ENCODE measurements at places on chromosomes 7 and 10.

DNA sequence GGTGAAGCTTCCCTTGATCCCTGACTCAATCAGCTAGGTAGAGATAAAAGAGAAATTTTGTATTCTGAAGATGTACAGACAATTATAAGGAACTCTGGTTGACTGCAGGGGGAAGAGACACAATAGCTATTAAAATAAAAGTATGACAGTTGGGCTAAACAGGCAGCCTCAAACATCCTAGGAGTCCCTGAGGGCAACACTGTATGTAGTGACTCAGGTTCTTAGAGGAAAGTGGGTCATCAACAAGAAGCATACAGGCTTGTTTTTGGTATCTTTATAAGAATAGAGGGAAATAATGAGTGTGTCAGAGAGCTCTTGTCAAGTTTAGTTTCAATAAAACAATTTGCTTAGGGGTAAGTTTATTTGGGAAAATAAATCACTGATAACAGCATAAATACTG, 150.3 kb downstream of the AUTS2 start:
- DNase-seq = no peak

DNA sequence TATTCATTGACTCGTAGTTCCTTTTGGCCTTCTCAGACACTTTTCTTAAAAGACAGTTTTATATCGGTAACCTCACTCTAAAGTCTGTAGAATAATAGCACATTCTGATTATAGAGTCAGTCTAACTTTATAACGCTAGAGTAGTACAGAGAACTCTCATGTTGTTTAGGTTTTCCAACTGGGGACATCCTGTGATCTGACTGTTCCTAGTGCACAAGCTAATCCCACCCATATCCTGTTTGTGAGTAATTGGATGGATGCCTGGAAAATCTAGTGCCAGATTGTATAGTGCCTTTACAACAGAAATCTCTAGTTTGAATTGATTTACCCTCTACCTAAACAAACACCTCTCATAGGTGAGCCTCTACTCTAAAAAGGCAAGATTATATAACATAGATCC, 107.4 kb downstream of the ZEB1 start:
- DNase-seq = no peak

GRCh38 chr10:34838366-34838900, 23.3 kb upstream of the PARD3 start:
- no peak for DNase-seq

GRCh38 chr10:131193923-131194322, 117.6 kb downstream of the TCERG1L start:
- DNase-seq = no peak

DNA sequence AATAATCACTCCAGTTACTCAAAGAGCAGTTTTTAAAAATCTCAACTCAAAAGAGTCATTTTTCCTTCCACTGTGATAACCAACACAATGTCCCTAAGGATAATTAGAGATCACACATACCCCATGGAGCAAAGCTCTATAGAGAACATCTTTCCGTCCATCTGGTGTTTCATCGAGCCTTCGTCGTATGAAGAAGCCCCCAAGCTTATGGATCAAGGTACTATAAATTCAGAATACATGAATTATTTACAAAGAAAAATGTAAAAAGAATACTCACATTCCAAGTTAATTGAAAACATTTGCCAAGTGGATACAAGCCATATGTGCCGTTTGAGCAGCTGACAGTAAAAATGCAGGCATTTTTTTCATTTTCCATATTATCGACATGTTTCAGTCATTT, 14.8 kb downstream of the GPAM start:
- no peak for DNase-seq

- DNase-seq = no peak
Measured at GRCh38 chr7:154541606-154542005, 461.3 kb downstream of the PAXIP1 start.

DNA sequence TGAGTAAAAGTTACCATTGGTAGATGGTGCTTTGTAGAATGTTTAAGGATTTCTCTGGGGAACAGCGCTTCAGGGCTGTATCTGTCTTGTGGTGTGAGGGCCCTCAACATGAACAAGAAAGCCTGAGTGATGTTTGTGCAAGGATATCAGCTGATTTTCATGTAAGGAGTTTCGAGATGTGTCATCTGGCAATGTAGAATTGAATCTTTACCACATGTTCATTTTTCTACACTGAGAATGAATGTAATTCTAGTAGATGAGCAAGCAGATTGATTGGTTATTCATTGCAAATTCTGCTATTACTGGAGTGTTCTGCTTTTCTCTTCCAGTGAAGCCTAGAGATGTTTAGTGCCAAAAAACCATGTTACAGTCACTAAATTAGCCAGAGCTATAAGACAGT, 87.7 kb downstream of the ST7 start:
- no peak for DNase-seq

- no peak for DNase-seq
Measured at GRCh38 chr10:72459301-72459700, 104.6 kb upstream of the DNAJB12 start.

- DNase-seq = no peak
Measured at GRCh38 chr10:92916433-92916832, 68.1 kb downstream of the EXOC6 start.

- no peak for DNase-seq
Measured at GRCh38 chr10:63501954-63502353, 19.2 kb upstream of the REEP3 start.

- DNase-seq = no peak
Measured at GRCh38 chr10:6167456-6167855, 35.3 kb upstream of the PFKFB3 start.

- DNase-seq = no peak
Measured at GRCh38 chr10:84991301-84991700, 662.9 kb downstream of the CCSER2 start.

- no peak for DNase-seq
Measured at GRCh38 chr10:86955501-86956194, 1.8 kb downstream of the MMRN2 start.

DNA sequence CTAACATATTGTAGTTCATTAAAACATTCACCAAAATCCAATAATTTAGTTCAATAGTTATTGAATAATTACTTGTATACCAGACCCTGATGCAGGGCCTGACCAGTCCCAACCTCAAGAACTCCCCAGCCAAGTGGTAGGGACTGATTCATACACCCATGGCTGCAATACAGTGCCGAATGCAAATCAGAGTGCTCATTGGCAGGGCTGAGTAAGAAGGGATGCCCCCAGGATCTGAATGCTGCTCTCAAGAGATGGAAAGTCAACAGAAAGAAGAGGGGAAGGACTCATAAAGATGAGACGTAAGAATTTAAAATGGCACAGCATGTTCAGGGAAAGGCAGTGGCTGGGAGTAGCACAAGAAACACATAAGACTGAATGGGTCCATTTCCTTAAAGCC, 29.9 kb downstream of the ZNF438 start:
- DNase-seq = no peak

GRCh38 chr7:99267481-99267840, 5.2 kb upstream of the MYH16 start:
- DNase-seq = no peak

DNA sequence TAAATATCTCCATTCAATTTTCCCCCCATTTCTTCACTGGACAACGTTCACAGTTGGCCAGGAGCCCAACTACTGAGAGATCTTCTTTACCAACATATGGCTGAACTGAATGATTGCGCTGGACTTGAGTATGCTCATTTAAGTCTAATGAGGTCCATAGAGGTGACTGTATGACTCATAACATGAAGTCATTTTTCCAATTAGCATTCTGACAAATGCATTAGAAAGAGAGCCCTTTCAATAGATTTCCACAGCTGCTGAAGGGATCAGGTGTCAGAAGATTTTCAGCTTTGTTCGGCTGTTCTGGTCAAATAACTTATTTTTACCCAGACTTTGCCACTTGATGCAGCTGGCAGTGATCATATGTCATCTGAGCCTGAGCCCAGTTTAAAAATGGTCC, 438.0 kb downstream of the ETV1 start:
- DNase-seq = no peak

GRCh38 chr10:30857803-30858202, 173.9 kb downstream of the ZNF438 start:
- no peak for DNase-seq

DNA sequence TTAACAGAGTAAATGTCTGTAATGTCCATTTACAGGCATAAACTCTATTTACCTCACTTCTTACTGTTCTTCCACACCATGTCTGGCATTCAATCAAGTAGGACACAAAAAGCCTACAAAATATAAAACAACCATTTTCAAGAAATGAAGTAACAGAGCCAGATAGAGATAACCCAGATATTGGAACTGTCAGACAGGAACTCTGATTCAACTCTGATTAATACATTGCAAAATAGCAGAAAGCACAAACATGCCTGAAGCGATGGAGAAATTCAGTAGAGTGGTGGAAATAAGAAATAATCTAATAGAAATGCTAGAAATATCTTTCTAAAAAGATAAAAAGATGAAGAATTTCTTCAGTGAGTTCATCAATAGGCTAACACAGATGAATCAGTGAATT, 964.4 kb downstream of the PCDH15 start:
- DNase-seq = no peak

DNA sequence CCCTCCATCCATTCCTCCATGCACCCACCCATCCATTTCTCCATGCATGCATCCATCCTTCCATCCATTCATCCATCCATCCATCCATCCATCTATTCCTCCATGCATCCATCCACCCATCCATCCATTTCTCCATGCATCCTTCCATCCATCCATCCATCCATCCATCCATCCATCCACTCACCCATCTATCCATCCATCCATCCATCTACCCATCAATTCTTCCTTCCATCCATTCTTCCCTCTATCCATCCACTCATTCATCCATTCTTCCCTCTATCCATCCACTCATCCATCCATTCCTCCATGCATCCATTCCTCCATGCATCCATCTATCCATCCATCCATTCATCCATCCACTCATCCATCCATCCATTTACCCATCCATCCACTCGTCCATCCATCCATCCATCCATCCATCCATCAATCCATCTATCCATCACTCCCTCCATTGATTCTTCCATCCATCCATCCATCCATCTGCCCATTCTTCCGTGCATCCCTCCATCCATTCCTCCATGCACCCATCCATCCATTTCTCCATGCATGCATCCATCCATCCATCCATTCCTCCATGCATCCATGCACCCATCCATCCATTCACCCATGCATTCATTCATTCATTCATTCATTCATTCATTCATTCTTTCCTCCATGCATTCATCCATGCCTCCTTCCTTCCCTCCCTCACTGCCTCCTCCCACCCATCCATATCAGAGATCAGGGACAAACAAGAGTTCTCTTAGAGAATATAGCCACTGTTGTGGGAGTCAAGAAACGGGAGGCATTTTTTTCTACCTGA, 22.2 kb downstream of the ELN start:
- no peak for DNase-seq

DNA sequence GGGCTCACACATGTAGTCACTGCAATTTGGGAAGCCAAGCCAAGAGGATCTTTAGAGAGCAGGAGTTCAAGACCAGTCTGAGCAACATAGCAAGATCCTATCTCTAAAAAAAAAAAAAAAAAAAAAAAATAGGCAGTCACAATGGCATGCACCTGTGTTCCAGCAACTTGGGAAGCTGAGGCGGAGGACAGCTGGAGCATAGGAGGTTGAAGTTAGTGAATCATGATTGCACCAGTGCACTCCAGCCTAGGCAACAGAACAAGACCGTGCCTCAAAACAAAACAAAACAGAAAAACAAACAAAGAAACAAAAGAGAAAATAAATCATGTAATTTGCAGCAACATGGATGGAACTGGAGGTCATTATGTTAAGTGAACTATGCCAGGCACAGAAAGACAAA, 33.6 kb upstream of the BICC1 start:
- DNase-seq = no peak

DNA sequence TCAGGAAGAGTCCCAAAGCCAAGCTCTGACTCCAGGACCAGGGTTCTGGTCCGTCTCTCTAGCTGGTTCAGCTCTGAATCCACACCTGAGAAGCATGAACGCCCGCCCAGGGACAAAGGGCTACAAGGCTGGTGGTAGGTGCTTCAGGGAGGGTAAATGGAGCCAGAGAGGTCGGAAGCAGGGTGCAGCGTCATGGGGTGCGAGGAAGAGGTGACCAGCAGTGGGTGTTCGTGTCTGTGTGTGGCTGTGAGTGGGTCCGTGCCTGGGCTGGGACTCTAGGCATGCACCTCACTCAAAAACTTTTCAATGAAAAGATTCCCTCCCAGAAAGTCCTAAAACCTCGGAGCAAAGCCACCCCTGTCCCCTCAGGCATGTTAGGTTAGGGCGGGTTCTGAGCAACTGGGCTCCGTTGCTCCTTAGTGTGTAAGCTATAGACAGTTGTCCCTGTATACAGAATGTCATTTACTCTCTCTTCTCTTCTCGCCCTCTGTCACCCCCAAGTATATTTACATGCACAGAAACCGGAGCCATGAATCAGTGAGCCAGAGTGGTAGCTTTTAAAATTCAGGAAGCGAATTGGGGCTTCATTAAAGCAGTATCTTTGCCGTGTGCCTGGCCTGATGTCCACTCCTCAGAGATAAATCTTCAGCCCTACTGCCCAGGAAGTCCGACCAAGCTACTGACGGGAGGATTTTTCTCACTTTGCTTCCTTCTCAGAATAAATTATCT, 12.3 kb upstream of the GATA3 start:
- no peak for DNase-seq

GRCh38 chr7:33933611-33934281, 28.4 kb downstream of the BMPER start:
- no peak for DNase-seq

DNA sequence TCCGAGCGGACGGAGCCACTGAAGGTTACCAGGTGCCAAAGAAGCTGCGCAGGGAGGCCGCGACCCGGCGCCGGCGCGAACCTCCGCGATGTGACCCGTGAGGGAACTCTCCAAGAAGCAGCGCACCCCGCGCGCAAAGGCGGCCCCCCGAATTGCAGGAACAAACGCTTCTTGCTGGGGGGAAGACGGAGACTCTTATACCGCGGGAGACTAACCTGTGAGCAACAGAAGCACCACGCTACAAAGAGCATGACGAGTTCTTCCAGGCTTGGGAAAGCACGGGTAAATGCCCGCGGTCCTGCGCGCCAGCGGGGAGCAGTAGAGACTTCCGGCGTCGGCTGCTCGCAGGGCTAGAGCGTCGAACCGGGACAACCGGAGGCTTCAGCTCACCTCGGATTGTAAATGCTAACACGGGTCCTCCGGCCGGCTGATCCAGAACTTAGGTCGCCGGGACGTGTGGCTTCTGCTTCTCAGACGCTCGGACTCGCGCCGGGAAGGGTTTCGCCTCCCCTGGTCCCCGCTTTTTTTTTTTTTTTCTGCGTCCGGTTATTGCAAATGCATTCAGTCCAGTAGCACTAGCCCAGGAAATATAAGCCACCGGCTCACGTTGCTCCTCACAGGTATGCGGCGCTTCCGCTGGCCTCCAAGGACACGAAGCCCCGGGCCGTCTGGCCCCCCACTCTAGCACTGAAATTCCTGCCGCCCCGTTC, at the start of gene COA1:
Gene COA1 (minus strand): TSS at position 310 of the 710 bp plus-strand sequence. CDS start 80,909 bp downstream, outside the sequence.
- peak; percentile 50 for DNase-seq

GRCh38 chr10:14365266-14365665, 34.5 kb upstream of the FRMD4A start:
- DNase-seq = no peak

DNA sequence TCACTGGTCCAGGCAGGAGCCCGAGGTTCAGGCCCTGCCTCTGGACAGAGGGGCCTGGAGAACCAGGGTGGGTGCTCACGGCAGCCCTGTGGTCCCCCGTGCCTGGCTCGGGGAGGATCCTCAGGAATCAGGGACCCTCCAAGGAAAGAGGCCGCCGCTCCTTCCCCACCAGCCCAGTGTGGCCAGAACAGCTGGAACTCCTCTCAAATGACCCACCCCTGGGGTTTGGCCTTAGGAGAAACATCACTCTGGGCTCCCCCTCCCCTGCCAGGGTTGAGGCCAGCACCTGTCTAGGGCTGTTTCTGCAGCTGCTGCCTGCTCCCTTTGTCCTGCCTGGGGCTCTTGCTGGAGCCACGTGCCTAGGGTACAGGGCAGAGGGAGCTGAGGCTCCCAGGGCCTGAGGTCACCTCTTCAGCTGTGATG, 161.0 kb downstream of the RNF216 start:
- no peak for DNase-seq

Data from omental fat pad (tissue), 4 donors.